Left kidney (tissue), 8 donors: ENCODE measurements at places on chromosomes 6 and 20. TPM values are rescaled to one million over a fixed set of nuclear protein-coding genes. Genes with fewer than 3 reads are reported as not detected.

DNA sequence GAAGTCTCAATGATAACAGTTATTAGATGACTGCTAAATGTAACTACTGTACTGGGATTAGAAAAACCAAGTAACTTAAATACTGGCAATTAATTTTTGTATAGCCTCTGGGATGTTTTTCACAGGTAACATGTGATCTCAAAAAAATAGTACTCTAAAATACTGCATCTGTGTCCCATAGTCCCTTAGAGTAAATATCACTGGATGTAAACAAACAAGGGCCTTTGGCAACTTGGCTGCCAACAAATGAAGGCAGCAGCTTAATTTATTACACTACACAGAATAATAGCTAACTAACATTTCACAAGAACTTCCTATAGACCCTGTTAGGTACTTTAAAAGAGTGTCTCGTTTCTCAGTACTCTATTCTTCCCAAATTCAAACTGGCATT, 14.0 kb downstream of the ARHGAP18 start:
- DNase-seq, result no peak

Gene THBS2
- polyA plus RNA-seq, result 7.3 TPM

DNA sequence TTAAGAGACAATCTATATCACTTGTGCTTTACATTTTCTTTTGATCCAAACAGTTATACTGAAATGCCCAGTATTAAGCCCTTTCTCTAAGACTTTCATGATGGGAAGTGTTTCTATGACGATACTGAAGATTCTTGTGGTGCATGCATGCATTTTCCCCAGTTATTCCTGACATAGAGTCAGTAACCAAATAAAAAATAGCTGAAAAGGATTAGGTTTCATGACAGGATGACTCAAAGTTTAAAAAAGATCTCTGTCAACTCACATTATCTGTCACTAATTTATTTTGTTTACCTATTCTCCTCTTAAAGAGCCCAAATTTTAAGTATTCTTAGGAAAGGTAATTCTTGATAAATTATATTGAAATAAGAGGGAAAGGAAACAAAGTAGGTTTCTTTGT, 98.4 kb downstream of the SESN1 start:
- DNase-seq, result no peak

Gene OR2H2
- polyA plus RNA-seq, result 0.20 TPM

DNA sequence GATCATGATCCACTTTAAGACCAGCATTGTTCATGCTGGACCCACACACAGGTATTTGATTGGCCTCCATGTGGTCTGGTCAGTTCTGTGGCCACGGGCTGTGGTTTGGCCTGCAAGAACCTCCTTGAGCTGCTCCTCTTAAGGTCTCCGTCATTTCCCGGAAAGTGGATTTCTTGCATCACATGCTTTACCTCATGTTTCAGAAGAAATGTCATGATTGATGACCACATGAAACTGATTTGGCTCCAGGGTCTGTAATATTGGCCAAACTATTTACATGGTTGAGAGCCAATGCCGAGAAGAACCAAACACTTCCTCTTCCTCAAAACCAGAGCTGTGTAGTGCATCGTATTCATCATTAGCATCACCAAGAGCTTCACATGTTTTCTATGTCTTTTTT, 13.2 kb upstream of the RSPH3 start:
- no peak for DNase-seq
